ENCODE measurements at places on chromosomes 16 and 17.

- no peak for DNase-seq
Measured at GRCh38 chr17:78358538-78359320, 1.1 kb downstream of the SOCS3 start.

DNA sequence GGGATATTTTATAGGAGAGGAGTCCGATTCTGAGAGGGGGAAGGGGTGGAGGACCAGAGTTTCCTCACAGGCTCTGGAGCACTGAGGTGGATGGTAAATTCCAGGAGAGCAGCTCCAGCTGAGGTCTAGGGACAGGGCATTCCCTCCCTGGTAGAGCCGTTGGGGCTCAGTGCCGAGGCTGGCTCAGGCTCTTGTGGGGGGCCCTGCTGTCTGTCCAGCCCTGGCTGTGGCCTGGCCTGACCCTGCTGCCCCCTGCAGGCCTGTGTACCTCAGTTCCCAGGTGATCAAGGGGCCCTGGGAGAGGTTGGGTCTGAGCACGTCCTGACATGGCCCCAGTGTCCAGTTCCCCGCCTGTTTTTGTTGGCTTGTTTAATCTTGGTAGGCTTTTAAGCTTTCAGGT lies 16.8 kb downstream of the ZNF750 start:
- DNase-seq, result no peak

- no peak for DNase-seq
Measured at GRCh38 chr17:81685108-81685507, 1.3 kb downstream of the HGS start.

DNA sequence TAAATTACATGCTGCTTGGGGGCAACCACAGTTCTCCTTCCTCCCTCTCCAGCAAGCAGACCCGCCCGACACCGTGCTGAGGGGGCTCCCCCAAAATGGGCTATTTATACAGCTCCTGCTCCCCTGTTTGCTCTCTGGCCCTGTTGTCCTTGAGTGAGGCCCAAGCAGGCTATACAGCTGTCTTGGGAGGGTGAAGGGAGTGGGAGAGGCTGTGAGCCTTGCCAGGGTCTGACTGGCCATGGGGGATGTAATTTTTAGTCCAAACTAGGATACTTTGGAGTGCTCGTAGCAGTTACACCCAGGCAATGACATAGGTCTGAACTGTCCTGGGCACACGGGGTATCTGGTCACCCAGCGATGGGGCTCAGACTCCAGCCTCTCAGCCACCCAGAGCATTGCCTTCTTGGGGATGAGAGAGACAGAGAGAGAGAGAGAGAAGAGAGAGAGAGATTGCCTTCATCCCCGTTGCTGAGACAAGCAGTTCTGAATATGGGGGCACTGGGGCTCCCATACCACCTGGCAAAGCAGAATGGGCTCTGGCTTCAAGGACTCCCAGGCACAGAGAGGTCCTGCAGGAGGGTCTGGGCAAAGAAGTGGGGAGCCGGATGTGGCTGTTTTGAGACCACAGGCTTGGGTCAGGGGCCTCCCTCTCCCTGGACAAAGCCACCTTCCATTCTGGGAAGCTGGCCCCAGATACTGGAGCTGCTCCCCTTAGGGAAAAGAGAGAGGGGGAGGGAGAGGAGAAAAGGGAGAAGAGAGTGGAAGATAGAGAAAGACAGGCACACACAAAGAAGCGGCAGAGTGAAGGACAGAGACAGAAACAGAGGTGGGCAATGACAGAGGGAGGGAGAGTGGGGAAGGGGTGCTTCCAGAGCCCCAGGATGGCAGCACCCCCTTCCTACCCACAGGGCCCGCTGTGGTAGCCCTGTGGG lies 10.7 kb upstream of the TMEM92 start:
- no peak for DNase-seq

DNA sequence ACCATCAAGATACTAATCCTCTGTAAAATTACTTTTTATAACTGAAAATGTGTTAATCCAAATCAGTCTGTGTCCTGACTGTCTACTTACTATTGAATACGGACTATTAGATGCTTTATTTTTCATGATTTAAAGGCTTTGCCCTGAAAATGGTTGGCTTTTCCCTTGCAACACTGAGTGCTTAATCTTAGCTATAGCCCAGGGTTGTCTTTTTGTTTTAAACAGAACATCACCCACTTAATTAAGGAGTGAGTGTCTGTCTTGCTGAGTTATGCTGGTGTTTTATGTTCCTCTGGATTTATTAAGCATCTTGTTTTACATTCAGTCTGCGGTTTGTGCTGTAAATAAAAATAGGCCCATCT lies 11.0 kb downstream of the FTO start:
- no peak for DNase-seq

GRCh38 chr17:16465052-16465312 lies 27.0 kb downstream of the LRRC75A start:
- no peak for DNase-seq

DNA sequence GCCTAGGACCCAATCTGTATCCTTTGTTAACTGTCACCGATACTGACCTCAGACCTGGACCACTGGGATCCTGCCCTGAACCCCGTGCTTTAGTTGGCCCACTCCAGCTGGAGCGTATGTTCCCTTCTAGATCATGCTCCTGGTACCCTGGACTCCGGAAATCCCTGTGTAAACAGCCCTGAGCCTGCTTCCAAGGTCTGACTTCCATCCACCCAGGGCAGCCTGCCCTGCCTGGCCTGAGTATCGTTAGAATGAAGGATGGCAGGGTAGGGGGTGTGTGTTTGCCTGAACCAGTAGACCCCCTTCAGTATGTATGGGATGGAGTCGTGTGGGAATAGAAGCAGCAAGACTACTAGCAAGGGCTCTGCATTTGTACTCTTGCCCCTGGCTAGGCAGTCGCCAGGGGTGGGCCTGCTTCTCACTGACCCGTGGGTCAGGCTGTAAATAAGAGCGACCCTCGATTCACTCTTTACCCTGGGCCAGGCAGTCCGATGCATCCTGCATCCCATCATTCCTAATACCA lies 691 bp upstream of the TMEM98 start:
- DNase-seq, result no peak

- DNase-seq, result no peak
Measured at GRCh38 chr16:86519649-86520316, 9.5 kb downstream of the FOXF1 start.

- DNase-seq, result no peak
Measured at GRCh38 chr16:7547736-7548135, 215.1 kb downstream of the RBFOX1 start.

Data from iPS DF 19.7 (cell line).